ENCODE measurements at places on chromosomes 7 and 10. TPM values are rescaled to one million over a fixed set of nuclear protein-coding genes. Genes with fewer than 3 reads are reported as not detected.

RASA4B gene
- 0.83 TPM for total RNA-seq

- DNase-seq, result no peak
Measured at GRCh38 chr7:15042285-15043065, 139.9 kb upstream of the DGKB start.

- DNase-seq, result no peak
Measured at GRCh38 chr10:69262292-69262751, 16.0 kb upstream of the HK1 start.

DNA sequence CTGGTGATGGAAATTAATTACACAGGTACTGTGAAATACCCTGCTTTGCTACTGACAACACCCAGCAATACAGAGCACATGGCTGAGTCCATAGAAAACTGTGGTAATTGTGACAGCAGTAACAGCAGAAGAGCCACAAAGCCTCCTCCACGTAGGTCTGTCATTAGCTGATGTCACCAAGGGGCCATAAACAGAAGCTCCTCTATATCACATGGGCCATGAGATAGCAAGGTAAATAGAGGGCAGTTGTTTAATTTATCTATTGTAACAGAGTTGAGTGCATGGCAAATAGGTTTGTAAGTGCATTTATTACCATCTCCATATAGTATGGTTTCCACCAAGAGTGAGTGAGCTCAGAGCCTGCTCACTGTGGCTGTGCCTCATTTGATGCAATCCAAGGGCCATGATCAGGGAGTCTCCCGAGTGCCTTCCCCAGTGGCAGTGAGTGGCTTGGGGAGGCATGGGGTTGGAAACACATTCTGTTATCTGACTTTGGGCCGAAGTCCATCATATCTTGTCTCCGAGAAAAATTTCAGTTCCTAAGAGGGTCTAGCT is 281.2 kb downstream of the SKAP2 start:
- DNase-seq, result no peak

DNA sequence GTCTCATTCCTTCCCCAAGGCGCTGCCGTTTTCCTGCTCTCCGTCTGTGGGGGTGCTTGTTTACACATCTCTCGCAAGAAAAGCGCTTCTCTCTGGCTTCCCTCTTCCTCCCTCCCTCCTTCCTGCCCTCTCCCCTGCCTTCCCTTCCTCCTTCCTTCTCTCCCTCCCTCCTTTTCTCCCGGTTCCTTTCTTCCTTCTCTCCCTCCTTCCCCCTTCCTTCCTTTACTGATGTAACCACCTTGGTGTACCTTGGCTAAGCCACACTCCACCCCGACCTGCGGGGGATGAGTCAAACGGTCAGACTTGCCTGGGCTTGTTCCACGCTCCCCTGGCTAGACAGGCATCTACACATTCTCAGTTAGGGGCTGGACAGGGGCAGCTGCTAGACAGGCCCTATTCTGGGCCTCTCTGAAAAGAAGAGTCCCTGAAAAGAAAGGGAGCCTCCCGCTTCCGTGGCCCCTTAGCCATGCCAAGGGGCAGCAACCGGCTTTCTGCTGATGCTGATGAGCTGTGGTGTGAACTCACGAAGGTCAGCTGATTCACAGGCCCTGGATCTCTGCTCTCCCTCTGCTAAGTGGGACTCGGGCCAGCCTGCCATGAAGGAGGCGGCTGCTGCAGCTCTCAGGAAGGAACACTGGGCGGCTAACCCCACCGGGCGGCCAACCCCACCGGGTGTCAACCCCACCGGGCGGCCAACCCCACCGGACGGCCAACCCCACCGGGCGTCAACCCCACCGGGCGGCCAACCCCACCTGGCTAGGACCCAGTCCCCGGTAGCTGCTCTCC is 216.8 kb downstream of the TCERG1L start:
- peak; percentile 53 for DNase-seq

DNA sequence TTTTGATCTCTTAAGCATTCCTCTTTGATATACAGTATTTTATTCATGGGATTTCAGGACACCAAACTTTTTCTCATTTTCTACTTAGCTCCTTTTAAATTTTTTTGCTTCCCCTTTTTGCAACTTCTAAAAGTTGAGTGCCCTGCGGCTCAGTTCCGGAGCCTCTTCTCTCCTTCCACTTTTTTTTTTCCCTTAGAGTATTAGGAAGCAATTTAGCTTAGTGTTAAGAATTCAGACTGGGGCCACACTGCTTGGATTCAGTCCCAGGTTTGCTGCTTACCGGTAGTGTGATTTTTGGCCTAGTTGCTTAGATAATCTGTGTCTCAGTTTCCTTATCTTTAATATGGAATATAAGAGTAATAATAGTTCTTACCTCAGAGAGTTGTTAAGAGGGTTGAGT is 3.4 kb downstream of the STAM start:
- no peak for DNase-seq

DNA sequence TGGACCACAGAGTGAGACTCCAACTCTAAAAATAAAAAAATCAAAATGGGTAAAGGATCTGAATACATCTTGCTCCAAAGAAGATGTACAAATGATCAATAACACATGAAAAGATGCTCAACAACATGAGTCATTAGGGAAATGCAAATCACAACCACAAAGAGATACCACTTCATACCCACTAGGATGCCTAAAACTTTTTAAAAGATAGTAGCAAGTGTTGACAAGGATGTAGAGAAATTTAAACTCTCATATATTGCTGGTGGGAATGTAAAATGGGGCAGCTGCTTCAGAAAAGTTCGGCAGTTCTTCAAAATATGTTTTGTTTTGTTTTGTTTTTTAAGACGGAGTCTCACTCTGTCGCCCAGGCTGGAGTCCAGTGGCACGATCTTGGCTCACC is 45.7 kb upstream of the GTF2IRD1 start:
- no peak for DNase-seq

Measured in H4 (cell line).